Vagina (tissue), 2 donors: ENCODE measurements at places on chromosomes 13 and 19.

DNA sequence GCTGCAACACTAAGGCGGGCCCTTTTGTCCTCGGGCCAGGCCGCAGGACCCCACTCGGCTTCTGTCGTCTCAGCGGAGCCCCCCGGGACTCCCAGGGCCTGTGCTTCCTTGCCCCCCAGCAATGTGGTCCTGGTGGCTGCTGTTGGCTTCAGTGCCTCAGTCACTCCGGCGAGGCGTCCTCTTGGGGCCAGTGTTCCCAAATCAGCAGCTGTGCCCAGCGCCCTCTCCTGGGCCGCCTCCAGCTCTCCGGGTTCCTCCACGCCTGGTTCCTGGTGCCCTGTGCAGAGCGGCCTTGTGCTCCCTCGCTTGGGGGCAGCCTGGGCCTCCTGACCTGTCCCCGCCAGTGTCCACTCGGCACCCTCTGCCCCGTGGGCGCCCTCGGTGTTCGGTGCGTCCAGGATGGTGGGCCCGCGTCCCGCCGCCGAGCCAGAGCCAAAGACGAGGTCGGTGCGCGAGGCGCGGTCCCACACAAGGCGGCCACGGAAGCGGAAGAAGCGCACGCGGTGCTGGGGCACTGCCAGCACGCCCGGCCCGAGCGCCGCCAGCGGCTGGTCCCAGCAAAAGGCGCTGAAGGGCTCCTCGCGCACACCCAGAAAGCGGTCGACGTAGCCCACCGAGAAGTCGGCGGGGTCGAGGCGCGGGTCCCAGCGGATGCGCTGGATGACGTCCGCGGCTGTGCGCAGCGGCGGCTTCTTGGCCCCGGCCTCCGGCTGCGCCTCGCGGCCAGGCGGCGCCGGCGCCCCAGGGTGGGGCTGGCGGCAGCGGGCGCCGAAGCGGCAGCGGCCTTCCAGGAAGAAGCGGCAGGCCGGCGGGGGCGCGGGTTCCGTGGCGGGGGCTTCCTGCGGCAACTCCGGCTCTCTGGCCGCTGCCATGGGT, 685 bp downstream of the LENG9 start:
- DNase-seq, result no peak

- no peak for DNase-seq
These were observed 16.0 kb upstream of the SEMA6B start for GRCh38 chr19:4575267-4576015.

- DNase-seq, result no peak
These were observed 117.3 kb downstream of the RAB20 start for GRCh38 chr13:110444226-110444653.

GRCh38 chr19:48646001-48646721, at the start of gene CA11:
Gene CA11 (minus strand): TSS chr19:48646187. CDS start chr19:48645632, 555 bp downstream.
- no peak for DNase-seq

- no peak for DNase-seq
These were observed 41.9 kb downstream of the RASA3 start for GRCh38 chr13:114090476-114090875.

- no peak for DNase-seq
These were observed 42.7 kb downstream of the ANKRD10 start for GRCh38 chr13:110872034-110872767.

- no peak for DNase-seq
These were observed 74.1 kb downstream of the ABCC4 start for GRCh38 chr13:95226932-95227695.

DNA sequence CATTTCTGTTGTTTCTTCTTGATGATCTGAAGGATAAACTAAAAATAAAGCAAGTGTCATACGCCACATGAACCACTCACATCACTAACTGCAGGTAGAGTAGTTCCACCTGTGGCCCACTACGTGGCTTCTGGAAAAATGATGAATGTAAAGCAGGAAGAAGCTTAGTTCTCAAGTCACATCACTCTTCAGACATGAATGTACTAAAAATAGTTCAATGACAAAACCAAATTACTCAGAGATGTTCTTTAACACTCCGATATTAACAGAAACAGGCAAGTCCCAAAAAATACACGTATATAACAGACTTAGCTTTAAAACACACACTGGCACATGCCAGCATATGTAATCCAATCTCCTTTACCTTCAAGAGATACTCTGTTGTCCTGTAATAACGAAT, 21.6 kb downstream of the RAB20 start:
- DNase-seq, result no peak

GRCh38 chr13:103852036-103852435, 785.8 kb upstream of the SLC10A2 start:
- no peak for DNase-seq
